ENCODE measurements at places on chromosomes 6 and 20. TPM values are rescaled to one million over a fixed set of nuclear protein-coding genes. Genes with fewer than 3 reads are reported as not detected.
A peak's percentile ranks its signal among the peaks of the same experiment; 100 is the strongest.

DNA sequence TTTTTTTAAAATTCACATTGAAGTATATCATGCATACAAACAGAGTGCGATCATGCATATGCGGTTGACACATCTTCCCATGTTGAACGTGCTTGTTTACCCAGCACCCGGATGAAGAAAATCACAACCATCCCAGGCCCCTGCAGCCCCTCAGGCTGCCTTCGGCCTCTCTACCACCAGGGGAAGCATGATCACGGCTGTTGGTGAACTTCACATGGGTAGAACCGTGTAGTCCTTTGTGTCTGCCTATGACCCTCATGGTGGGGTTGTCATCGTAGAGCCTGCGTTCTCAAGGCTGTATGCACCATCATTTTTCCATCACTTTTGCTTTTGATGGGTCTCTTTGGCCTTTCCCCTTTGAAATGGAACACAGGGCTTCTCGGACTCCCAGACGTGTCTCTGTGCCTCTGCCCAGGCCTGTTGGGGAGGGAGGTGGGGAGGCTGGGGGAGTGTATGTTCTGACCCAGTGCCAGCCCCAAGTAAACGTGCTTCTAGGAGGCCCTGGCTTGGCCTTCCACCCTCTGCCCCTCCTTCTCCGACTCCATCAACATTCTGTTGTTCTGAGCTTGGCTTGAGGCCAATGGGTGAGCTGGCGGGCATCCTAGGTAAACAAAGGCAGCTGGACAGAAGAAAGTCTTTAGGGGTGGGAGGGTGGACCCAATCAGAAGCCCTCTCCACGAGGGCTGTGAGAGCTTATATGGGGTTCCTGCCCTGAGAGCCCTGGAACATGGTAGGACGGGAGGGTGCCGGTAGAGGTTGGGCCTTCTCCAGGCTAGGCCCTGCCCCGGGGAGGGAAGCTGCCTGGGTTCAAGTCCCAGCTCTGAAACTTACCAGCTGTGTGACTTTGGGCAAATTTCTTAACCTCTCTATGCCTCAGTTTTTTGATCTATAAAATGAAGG is 39.7 kb downstream of the TGM2 start:
- peak; percentile 84 for DNase-seq

DNA sequence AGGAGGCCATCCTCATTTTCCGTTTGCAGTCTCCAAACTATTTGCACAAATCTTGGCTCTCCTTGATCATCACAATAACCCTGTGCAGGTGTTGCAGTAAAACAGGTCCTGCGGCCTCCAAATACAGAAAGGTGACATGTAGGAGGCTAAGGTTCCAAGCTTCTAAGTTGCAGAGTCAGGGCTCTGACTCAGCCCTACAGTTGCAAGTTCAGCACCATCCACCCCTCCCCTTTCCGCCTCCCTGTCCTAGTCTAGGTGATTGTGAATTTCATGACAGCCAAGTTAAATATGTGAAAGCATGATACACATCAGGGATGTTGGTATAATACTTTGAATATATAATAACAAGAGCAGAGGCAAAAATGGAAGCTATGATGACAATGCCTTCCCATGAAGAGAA is 317.3 kb upstream of the CDH4 start:
- DNase-seq, result no peak

DNA sequence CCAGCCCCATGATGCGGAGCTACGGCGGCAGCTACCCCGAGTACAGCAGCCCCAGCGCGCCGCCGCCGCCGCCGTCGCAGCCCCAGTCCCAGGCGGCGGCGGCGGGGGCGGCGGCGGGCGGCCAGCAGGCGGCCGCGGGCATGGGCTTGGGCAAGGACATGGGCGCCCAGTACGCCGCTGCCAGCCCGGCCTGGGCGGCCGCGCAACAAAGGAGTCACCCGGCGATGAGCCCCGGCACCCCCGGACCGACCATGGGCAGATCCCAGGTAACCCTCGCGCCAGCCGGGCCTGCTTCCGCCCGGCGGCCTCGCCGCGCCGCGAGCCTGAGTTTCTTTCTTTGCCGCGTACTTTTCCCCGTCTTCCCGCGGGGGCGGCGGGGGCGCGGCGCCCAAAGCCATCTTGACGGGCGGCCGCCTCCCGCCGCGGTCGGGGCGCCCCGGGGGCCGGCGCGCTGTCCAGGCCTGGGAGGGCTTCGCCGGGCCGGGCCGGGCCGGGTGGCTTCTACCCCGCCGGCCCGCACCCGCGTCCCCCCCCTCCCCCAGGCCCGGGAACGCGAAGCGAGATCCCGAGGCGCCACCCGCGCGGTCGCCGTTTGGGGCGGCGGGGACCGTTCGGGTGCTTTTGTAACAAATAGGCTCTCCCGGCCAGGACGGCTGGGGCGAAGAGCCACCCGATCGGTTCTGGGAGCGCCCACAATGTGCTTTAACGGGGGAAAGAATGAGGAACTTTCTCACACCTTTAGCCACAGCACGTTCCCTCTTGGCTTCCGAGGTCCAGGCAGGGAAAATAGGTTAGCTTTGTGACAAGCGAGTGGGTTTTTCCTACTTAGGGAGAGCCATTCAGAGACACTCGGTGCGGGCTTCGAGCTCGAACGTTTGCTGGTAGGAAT is 2.3 kb downstream of the ARID1B start:
- no peak for DNase-seq

DNA sequence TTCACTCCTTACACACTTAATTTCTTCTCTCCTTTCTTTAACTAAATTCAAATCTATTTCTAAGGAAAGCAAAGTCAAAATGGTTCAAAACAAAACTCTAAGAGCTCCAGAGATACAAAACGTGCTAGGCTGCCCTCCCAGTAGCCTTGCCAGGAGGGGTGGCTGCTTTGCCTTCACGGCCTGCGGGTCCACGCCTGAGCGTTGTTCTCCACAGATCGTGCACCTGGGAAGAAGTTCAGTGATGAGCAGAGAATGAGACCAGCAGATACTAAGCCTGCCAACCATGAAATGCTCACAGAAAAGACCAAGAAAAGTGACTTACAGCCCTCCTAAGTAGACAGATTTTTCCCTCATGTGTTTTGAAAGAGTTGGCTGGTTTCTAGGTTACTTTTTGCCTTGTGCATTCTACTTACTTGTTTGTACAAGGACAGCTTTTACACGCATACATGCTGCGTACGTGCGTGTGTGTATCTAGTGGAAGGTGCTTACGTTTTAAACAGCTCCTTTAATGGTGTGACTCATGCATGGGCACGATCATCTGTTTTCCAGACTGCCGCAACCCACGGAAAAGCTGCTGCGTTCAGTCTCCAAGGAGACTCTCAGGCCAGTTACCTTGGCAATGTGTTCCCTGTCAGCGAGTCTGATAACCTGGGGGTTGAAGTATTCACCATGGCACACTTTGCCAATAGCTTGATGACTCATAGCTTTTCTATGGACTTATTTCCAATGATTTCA is 32.4 kb upstream of the PBOV1 start:
- no peak for DNase-seq

Gene TTBK1
- polyA plus RNA-seq, result 0.43 TPM

Data from renal pelvis (tissue), 12 donors.